ENCODE measurements at places on chromosomes 12 and 14. TPM values are rescaled to one million over a fixed set of nuclear protein-coding genes. Genes with fewer than 3 reads are reported as not detected.

DNA sequence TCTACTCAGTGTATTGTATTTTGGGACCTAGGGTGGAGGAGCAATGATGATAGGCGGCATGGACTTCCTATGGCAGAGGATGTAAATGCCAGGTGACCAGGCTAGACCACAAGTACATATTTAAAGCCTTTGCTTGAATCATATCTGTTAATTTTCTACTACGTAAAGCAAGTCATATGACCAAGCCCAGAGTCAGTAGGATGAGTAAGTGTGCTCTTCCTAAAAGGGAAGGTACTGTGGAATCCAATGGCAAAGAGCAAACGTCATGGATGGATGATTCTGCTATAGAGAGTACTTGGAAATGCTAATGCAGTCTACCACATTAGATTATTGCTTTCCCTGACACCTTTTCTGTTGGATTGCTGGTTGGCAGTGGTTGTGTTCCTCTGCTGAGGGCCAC is 16.8 kb downstream of the GPATCH2L start:
- H3K4me3 ChIP-seq: no peak overlapping the region
- no peaks in the 10 kb centered on the region for H3K4me1 ChIP-seq
- no peak for DNase-seq
- H3K36me3 ChIP-seq: peaks cover 43% of the 10 kb centered on the region
- H3K27me3 ChIP-seq: no peaks in the 10 kb centered on the region

DNA sequence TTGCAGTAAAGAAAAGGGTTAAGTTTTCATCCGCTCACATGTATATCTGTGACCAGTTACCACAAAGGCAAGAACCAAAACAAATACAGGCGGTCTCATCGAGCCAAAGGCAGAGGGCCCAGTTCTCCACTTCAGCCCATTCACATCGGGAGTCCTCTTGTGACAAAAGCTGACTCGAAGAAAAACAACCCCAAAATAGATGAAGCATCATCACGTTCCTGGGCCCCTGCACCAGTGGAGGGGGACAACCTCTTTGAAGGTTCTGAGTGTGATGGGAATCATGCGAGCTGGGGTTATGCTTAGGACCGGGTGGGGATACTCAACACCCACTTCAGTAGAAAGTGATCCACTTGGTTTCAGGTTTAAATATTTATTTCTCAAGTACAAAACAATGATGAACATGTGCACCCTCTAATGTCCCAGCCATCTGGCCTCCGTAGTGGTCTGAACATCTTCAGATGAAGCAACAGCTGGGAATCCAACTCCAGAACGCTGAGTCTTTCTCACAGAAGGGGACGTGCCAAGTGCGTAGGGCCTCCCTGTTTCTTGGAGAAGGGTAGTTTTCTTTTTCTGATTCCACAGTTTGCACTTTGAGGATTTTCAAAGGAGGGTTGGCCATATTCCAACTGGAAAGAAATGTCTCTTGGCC is 8.4 kb downstream of the GSC start:
- no peak overlapping the region for H3K27ac ChIP-seq
- no peaks in the 10 kb centered on the region for H3K4me1 ChIP-seq
- H3K36me3 ChIP-seq: no peaks in the 10 kb centered on the region
- no peaks in the 10 kb centered on the region for H3K27me3 ChIP-seq
- no peak for DNase-seq

GRCh38 chr12:115455268-115455681 is 771.3 kb upstream of the TBX3 start:
- H3K36me3 ChIP-seq: no peaks in the 10 kb centered on the region
- no peak for DNase-seq
- no peaks in the 10 kb centered on the region for H3K4me1 ChIP-seq
- H3K27ac ChIP-seq: no peak overlapping the region

GRCh38 chr12:2256453-2256852 is 203.7 kb downstream of the CACNA1C start:
- no peak overlapping the region for H3K4me3 ChIP-seq
- no peak overlapping the region for H3K27ac ChIP-seq
- no peak for DNase-seq
- H3K27me3 ChIP-seq: no peaks in the 10 kb centered on the region
- H3K4me1 ChIP-seq: peaks cover 32% of the 10 kb centered on the region

DNA sequence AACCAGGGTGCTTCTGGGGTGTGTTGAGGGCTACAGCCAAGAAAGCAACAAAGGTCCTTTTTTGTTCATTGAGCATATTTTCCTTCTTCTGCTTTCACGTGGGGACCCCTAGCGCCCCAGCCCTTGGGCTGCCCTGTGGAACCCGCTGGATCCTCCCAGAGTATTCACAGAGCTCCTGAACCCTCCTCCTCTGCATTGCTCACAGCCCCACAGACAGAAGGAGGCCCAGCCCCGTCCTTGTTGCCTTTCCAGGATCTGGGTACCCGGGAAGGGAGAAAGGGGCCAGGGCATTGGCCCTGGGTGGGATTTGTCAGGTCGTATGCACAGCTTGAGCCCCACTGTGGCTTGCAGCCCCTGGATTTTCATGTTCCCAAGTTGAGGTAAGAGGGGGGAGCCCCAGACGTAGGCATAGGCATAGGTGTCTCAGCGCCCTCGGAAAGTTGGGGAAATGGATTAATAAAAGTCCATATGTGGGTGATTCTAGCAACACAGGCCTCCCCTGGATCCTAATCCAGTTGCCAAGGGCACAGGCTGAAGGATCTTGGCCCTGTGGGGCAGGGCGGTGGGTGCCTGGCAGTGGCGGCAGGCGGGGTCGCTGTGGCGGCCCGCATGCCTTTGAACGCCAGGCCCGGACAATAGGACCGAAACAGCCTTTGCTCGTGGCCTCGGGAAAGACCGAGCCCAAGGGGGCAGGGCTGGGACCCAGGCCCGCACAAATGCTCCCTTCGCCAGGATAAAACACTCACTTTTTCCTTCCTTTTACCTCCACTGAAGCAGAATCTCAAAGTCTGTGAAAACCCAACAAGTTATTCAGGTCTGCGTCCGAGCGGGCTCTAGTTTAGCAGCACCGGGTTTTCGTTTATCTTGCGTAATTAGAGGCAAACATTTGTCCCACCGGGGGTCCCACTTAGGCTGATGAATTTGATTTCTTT is 3.0 kb upstream of the HOXC10 start:
- no peak overlapping the region for H3K4me3 ChIP-seq
- DNase-seq: no peak
- H3K4me1 ChIP-seq: peaks cover 42% of the 10 kb centered on the region

SSPN gene
- 10.3 TPM for total RNA-seq

WSCD2 gene
- not detected for total RNA-seq
